ENCODE measurements at places on chromosomes 2 and 18.

DNA sequence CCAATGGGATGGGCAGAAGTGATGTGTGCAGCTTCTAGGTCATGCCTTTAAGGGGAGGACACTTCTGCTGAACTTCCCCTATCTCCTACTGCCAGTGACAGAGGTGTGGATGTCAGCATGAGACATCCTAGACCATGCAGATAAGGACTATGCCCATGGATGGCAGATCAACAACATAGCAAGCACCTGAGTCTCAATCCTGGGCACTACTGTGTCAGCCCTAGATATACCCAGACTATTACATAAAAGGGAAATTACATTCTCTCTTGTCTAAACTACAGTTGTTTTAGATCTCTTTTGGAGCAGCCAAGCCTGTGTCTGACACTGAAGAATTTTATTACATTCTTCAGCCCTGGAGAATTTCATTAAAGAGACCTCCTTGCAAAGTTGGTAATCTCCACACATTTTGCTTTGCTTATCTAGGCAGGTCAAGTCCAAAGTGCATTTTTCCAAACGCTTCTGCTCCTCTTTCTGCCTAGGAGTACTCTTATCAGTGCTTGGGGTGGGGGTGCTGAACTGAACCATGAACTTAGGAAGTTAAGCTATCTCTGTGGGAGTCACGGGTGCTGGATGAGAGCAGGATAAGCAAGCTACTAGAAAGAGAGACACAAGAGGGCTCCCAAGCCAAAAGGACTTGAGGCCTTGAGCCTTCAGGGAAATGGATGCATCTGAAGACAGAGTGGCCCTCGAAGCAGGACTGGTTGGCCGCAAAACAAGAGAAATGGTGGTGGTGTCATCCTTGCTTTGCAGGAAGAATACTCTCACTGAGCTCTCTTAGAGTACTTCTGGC is 95.2 kb upstream of the SPRED2 start:
- DNase-seq = no peak

DNA sequence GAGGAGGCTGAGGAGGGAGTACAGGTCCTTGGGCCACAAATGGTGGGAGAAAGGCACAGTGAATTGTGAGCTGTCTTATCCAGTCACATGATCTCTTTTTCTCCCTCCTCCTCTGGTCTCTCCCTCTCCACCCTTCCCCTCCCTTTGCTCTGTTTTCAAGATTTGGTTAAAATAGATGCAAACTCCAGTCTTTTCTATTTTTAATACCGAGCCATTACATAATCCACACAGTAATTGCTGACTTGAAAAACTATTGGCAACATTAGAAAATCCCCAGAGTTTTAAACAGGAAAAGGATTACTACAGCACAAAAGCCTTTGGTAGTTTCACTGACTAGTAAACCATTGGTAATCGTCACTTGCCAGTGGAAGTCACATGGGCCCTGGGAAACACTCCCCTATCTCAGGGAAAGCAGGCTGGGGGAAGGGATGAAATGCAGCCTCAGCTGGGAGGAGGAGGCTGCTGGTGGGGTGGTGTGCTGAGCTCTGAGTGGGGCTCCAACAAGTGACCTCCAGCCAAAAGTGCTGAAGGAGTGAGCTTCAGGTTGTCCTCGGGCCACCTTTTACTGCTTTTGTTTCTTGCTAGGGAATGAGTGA is 57.4 kb upstream of the PCBP1 start:
- peak; percentile 23 for DNase-seq

DNA sequence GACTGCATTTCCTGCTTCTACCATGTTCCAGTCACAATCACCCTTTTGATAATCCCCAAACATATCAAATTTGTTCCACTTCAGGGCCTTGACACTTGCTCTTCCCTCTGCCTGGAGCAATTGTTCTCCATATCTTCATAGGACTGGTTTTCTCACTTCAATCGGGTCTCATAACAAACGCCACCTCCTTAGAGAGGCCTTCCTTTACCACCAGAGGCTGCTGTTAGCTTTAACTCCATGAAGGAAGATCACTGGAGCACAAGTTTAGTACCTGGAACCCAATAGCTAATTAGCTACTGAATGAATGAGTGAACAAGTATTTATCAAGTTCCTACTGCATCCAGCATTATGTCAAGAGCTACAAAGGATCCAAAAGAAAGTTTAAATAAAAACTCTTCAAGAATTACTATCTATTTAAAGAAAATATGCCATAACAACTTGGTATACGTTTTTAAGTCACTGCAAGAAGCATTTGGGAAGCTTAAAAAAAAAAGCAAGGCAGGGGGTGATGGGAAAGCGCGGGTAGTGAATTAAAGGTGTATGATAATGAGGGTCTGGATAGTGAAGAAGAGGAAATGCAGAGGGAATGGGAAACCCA is 58.8 kb downstream of the BAZ2B start:
- no peak for DNase-seq

DNA sequence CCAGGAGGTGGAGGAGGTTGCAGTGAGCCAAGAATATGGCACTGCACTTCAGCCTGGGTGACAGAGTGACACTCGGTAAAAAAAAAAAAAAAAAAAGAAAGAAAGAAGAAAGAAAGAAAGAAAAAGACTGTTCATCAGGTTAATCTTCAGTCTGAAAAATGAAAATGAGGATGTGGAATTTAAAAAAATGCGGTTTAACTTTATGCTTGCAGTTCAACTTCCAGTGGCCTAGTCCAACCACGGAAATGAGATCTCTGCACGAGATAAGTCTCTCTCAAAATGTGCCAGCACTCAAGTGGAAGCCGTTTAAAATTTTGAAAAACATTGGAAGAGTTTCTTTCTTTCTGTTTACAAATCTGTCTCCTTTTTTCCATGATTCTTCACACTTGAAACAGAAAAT is 112.1 kb downstream of the DOCK10 start:
- no peak for DNase-seq

DNA sequence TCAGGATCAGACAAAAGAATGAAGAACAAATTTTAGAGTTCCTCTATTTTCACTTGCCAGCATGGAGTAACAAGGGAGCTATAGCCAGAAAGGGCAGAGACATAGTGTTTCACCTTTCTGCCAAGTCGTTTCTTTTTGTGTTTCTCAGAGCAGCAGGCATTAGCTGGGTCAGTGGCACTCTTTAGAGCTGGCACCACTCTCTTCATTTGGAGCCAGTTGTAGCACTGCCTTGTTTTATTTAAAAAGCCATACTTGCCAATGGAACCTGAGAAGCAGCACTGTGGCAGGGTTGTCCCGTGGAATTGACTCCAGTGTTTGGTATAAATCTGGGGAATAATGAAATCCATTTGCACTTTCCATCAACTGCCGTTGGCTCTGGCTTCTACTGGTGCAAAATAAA is 64.0 kb downstream of the LRRTM4 start:
- DNase-seq = no peak

DNA sequence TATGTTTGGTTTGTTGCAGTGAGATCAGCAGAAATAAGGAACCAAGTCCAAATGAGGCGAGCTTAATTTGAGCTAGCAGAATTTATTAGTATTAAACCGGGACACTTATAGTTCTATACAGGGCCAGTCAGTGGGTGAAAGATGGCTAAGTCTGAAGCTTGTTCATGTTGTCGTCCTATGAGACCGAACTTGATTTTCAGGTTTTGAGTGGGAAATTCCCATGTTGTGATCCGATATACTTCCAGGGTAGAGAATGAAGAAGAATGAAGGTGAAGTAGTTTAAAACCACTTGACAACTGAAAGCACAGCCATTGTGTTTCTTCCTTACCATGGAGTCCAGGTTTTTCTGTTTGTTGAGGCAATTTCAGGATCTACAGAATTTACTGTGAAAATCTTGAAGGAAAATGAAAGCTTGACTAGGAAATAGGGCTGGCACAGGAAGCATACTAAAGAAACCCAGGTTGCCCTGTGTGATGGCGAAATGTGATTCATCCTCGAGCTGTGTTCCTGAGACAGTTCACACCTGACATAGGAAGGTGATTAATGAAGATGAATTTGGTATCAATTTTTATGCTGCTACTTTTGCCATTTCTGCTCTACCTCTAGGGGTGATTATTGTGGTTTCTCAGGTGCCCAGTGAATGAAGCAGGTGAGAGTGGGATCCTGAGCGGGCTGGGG is 37.6 kb upstream of the MGAT5 start:
- no peak for DNase-seq

GRCh38 chr18:77208964-77209363 is 40.7 kb upstream of the GALR1 start:
- no peak for DNase-seq

DNA sequence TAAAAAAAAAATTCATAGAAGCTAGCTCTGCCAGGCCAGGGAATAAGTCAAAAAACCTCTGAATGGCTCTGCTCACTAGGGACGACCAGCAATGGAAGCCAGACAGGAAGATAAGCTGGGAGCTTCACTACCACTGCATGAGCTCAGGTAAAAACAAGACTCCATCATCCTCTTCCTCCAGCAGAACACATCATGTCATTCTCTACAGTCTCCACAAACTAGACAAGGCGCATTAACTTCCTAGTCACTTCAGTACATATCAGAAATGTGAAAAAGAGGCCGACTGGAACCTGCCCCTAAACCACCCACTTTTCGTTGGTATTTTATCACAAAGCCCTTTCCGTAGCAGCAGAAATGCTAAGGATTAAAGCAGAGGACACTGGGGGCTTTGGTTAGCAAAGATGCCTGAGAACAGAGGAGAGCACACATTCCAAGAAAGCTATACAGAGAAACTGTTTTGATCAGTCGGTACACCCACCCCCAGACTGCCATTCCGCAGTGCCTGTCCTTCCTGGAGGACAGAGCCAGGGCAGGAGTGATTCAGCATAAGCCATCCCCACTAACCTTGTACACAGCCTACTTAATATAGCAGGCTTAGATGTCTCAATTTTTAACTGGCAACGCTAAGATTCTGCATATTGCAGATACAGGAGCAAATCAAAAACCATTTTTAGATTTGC is 53.4 kb downstream of the AAK1 start:
- DNase-seq = no peak

DNA sequence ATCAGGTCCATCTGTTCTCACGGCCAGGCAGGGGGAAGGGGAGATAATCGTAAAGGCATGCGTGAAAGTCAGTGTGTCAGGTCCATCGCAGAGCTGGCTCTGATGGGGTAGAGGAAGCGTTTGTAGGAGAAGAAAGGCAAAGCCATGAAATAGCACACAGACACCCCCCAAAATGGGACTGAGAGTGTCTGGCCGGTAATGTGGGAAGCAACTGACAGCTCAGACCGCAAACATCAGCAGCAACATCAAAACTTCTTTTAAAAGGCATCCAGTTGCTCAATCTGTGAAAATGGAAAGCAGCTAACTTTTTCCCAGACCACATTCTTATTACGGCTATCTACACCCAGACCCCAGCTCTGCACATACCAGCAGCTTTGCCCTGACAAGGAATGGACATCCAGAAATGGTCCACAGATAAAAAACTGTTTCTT is 232.6 kb downstream of the EN1 start:
- DNase-seq = no peak

- DNase-seq = no peak
Measured at GRCh38 chr2:105600949-105601794, 143.5 kb upstream of the NCK2 start.

GRCh38 chr18:57004366-57005121 is 142.3 kb upstream of the BOD1L2 start:
- no peak for DNase-seq

DNA sequence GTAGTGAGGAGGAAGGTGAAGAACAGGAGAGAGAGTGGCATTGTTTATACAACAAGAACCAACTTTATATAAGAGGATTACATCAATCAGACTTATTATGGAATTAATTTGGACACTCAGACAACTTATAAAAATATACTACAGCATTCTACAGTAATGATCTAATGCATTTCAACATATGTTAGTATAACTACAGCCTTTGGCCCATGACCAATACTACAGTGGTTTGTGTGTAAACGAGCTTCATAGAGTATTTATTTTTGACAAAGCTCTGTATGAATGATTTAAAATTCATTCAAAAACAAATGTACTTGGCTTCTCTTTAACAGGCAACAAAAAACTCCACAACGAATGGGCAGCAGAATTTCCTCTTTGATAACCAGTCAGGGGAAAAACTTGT is 72.8 kb downstream of the ZNF521 start:
- DNase-seq = no peak

DNA sequence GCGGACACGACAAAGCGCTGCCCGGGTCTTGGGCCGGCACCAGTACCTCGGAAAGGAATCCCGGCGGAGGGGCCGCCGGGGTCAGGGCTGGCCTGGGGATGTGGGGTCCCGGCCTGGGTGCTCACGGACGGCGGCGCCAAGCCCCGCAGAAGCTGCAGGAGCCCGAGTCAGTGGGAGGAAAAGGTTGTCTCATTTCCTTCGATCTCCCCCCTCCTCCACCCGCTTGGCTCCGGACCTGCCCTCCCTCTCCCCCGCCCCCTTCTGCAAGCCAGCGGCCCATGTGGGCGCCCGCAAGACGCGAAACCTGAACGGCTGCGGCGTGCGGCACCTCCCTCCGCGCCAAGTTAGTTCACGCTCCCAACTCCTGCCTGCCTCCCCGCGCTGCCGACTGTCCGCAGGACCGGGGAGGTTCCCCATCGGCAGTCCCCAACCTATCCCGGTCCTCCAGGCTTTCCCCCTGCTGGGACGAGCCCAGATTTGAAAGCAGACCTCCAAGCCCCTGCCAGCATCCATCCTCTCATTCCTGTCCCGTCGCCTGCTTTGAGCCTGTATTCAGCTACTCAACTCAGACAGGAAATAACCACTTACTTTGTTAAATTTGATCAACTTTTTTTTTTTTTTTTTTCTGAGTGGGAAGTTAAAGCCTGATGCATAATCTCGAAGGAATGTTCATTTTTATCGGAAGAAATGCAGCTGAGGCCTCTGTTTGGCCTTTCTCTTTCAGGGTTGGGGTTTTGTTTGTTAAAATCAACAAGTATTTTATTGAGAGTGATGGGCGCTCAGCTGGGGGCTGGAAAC is at the start of gene EVA1A:
EVA1A (minus strand) TSS at position 172 of the 798 bp plus-strand sequence. CDS start 42,799 bp downstream, outside the sequence.
- no peak for DNase-seq

DNA sequence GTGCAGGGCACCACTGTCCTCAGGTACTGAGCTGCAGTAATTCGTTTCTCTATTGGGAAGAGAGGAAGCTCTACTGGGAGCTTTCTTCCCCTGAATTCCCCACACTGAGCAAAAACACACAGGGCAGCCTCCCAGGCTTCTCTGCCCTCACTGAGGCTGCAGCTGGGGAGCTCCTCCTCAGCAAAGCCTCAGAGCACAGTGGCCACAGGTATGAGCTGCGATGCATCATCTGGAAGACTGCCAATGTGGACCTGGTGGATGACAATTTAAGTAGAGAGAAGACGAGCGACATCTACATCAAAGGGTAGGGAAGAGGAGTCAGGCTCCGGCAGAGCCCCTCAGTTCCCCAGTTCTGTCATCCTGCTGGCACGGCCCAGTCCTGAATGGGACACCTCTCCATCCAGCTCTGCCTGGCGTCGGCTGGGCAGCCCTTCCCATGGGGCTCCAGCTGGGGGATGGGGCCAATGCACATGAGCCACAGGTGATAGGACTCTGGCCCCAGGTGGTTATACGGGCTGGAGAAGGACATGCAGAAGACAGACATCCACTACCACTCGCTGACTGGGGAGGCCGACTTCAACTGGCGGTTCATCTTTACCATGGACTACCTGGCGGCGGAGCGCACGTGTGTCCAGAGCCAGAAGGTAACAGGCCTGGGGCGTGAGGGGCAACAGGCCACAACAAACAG is 37.6 kb downstream of the LMAN2L start:
- no peak for DNase-seq
